WTC11 (cell line): ENCODE measurements at places on chromosomes 3 and 15.

GRCh38 chr3:194375473-194376240, 6.1 kb upstream of the LRRC15 start:
- no peak for DNase-seq
- H3K27me3 ChIP-seq = no peaks in the 10 kb centered on the region
- no peaks in the 10 kb centered on the region for H3K36me3 ChIP-seq
- H3K4me1 ChIP-seq = peaks cover 35% of the 10 kb centered on the region
- H3K4me3 ChIP-seq = peak overlapping the region; percentile 30; the same call in 1 of the 2 replicates

DNA sequence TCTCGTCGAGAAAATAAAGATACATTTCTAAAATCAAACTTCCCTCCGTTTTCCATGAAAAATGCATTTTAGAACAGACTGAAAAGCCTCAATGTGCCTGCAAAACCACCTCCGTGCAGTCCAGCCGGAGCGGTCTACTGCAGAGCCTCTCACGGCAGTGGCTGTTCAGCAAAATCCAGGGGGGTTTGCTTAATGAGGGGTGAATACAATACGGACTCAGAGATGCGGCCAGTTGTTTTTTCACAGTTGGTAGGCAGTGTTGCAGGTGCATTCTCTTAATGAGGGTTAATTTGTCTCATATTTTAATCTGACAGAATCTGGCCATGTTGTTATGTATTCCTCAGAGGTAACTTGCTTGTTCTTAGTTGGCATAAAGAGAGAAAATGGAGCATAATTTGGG, 223.0 kb downstream of the EBLN2 start:
- no peak for DNase-seq
- H3K4me3 ChIP-seq = no peak overlapping the region
- no peaks in the 10 kb centered on the region for H3K36me3 ChIP-seq
- H3K27ac ChIP-seq = no peak overlapping the region
- no peaks in the 10 kb centered on the region for H3K4me1 ChIP-seq

- peaks cover 9% of the 10 kb centered on the region for H3K4me1 ChIP-seq
- no peaks in the 10 kb centered on the region for H3K27me3 ChIP-seq
- no peak overlapping the region for H3K4me3 ChIP-seq
- peak overlapping the region; percentile 70 for H3K27ac ChIP-seq
Observed at GRCh38 chr3:194654443-194654842, 17.5 kb downstream of the LSG1 start.

DNA sequence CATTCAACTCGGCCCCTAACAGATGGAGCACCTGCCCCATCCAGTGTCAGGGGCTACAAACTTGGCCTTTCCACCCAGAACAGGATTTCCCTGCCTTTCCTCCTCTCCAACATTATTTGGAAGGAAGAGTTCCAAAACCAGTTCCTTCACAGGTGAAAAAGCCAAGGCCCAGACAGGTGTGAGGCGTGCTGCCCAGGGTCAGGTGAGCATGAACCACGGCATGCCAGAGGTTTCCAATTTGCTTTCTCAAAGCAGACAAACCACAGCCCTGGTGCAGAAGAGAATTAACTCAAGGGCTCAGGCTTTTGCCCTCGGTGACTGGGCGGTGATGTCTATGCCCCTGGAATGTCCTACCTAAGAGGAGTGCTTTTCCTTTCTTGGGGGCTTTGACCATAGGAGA, 43.2 kb downstream of the LDHAL6B start:
- H3K27me3 ChIP-seq = no peaks in the 10 kb centered on the region
- H3K36me3 ChIP-seq = no peaks in the 10 kb centered on the region; the same call in 1 of the 2 replicates
- no peak for DNase-seq
- peak overlapping the region; percentile 53 for H3K27ac ChIP-seq
- no peak overlapping the region for H3K4me3 ChIP-seq

DNA sequence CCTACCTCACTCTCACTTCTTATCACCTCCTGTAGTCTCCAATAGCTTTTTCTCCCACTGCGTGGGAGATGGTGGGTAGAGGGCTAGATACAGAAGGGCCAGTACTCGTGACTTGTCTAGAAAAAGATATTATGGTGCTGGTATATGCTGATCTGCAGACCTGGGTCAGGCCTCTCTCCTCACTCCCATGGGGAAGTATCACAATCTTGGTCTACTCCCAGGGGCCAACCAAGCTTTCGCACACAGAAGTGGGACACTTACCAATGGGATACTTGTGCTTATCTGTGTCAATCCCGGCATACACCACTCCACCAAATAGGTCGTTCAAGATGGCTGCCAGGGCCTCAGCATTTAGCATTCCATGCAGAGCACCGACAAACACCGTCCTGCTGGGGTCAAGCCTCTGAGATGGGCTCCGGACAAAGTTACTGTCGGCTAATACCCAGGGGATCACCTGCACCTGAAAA, 9.0 kb upstream of the RPS17 start:
- H3K4me1 ChIP-seq = peaks cover 12% of the 10 kb centered on the region
- DNase-seq = no peak
- H3K36me3 ChIP-seq = no peaks in the 10 kb centered on the region
- H3K4me3 ChIP-seq = no peak overlapping the region
- H3K27me3 ChIP-seq = peaks cover 29% of the 10 kb centered on the region

DNA sequence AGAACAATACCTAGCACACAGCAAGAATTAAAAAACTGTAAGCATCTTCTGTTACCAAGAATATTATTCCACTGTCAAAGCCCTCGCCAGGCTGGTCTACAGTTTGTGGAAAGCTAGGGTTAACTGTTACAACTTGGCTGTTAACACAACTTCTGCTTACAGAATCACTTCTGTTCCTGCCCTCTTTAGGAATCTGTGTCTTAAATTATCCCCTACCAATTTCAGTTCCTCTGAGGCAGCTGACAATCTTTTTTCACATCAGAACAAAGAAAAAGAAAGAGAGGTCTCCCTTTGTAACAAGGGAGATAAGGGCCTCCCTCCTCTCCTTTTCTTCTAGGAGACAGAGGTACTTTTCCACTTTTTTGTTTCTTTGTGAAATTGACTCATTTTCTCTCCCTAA, 188.9 kb downstream of the FMN1 start:
- no peak overlapping the region for H3K4me3 ChIP-seq
- H3K27me3 ChIP-seq = no peaks in the 10 kb centered on the region
- no peak for DNase-seq
- peaks cover 3% of the 10 kb centered on the region; the same call in 1 of the 2 replicates for H3K36me3 ChIP-seq
- H3K27ac ChIP-seq = no peak overlapping the region

GRCh38 chr3:188104050-188104449, 49.9 kb upstream of the LPP start:
- no peak overlapping the region for H3K27ac ChIP-seq
- H3K4me3 ChIP-seq = no peak overlapping the region
- H3K27me3 ChIP-seq = peaks cover 7% of the 10 kb centered on the region
- H3K36me3 ChIP-seq = peaks cover 7% of the 10 kb centered on the region
- DNase-seq = no peak

GRCh38 chr15:69669446-69669845, 216.8 kb downstream of the RPLP1 start:
- H3K4me1 ChIP-seq = peaks cover 16% of the 10 kb centered on the region
- no peak for DNase-seq
- no peaks in the 10 kb centered on the region for H3K27me3 ChIP-seq
- H3K27ac ChIP-seq = no peak overlapping the region
- no peaks in the 10 kb centered on the region for H3K36me3 ChIP-seq

DNA sequence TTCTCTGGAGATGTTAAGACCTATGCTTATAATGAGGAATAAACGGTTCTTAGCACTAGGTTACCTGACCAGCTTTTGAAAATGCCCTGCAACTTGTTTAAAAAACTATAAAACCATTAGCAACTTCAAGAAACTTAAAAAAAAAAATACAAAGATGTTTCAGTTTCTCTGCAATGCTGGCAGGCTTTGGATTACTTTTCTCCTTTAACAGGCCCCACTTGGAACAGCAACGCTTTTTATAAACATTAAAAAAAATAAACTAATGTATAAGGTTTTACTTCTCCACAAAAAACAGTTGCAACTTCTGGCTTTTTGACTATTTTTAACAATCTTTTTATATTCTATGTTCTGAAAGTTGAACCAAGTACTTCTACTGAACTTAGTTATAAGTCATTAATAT, 1006.7 kb downstream of the ROBO1 start:
- peaks cover 6% of the 10 kb centered on the region; the same call in 1 of the 2 replicates for H3K4me1 ChIP-seq
- no peaks in the 10 kb centered on the region for H3K36me3 ChIP-seq
- no peak overlapping the region for H3K4me3 ChIP-seq
- no peaks in the 10 kb centered on the region for H3K27me3 ChIP-seq
- DNase-seq = no peak
- no peak overlapping the region for H3K27ac ChIP-seq

GRCh38 chr15:74168711-74169126, 4.8 kb upstream of the ISLR start:
- H3K4me1 ChIP-seq = peaks cover 25% of the 10 kb centered on the region
- peaks cover 3% of the 10 kb centered on the region; the same call in 1 of the 2 replicates for H3K27me3 ChIP-seq
- no peak for DNase-seq
